ENCODE measurements at places on chromosomes 5 and 9.

- H3K27me3 ChIP-seq: peaks cover 30% of the 10 kb centered on the region
- H3K4me1 ChIP-seq: no peaks in the 10 kb centered on the region
- H3K36me3 ChIP-seq: no peaks in the 10 kb centered on the region
Measured at GRCh38 chr5:135255461-135256178, 143.4 kb downstream of the MACROH2A1 start.

DNA sequence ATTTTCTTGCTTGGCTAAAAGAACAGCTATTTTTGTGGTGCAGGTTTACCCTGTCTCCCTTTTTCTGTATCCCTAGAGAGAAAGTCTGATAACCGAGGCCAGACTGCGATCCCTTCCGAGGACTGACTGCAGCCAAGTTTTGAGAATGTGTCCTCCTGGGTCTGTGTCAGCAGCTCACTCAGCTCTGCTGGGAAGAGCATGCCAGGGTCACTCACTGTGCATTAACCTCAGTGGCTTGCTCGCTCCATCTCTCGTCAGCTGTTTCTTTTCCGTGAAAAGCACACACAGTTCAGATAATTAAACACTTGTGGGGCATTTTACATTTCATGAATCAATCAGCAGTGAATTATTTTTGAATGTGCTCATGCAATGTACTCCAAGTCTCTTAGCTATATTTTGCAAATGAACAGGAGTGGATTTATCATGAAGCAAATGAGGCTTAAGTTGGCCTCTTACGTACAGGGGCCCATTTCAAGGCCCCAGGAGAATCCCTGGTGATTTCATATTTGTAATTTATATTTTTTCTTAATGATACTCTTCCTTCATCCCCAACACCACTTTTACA, 252.1 kb downstream of the SMARCA2 start:
- no peak for DNase-seq
- no peak overlapping the region for H3K4me3 ChIP-seq
- H3K36me3 ChIP-seq: no peaks in the 10 kb centered on the region
- peaks cover 14% of the 10 kb centered on the region for H3K27me3 ChIP-seq

- peaks cover 17% of the 10 kb centered on the region for H3K27me3 ChIP-seq
- H3K4me1 ChIP-seq: peaks cover 7% of the 10 kb centered on the region
- no peaks in the 10 kb centered on the region for H3K36me3 ChIP-seq
- H3K4me3 ChIP-seq: no peak overlapping the region
- no peak overlapping the region for H3K27ac ChIP-seq
Measured at GRCh38 chr5:172443441-172444109, 10.8 kb downstream of the SH3PXD2B start.

GRCh38 chr9:74358959-74359358, 138.2 kb upstream of the RORB start:
- H3K36me3 ChIP-seq: no peaks in the 10 kb centered on the region
- no peak overlapping the region for H3K27ac ChIP-seq
- H3K4me3 ChIP-seq: no peak overlapping the region
- DNase-seq: no peak
- H3K27me3 ChIP-seq: no peaks in the 10 kb centered on the region

- no peak overlapping the region for H3K4me3 ChIP-seq
- no peaks in the 10 kb centered on the region for H3K36me3 ChIP-seq
- peaks cover 3% of the 10 kb centered on the region for H3K27me3 ChIP-seq
Measured at GRCh38 chr5:171709930-171710329, 75.7 kb upstream of the SMIM23 start.

DNA sequence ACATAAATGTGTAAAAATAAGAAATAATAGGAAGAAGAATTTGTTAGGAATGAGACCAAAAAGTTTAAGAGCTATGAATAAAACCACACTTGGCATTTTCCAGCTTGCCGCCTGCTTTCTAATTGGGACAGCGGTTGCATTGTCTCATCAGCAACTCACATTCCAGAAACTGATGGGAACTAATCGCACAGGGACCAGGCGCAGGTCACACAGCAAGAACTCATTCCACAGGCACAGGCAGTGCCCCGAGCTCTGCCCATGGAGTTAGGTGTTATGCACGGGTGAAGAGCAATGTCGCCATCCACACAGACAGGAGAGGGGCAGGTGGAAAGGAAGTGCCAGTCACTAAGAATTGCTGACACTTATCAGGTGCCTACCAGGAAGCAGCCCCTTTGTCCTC, 279.9 kb downstream of the NSG2 start:
- no peaks in the 10 kb centered on the region for H3K36me3 ChIP-seq
- peaks cover 4% of the 10 kb centered on the region for H3K27me3 ChIP-seq
- no peak overlapping the region for H3K4me3 ChIP-seq
- H3K27ac ChIP-seq: no peak overlapping the region

GRCh38 chr9:136276716-136277115, 27.2 kb downstream of the CCDC187 start:
- no peaks in the 10 kb centered on the region for H3K36me3 ChIP-seq
- no peak for DNase-seq
- no peak overlapping the region for H3K4me3 ChIP-seq
- no peak overlapping the region for H3K27ac ChIP-seq
- H3K27me3 ChIP-seq: no peaks in the 10 kb centered on the region

- no peaks in the 10 kb centered on the region for H3K27me3 ChIP-seq
- DNase-seq: no peak
- H3K36me3 ChIP-seq: no peaks in the 10 kb centered on the region
- no peak overlapping the region for H3K27ac ChIP-seq
Measured at GRCh38 chr9:73536403-73536802, 384.7 kb downstream of the ANXA1 start.

DNA sequence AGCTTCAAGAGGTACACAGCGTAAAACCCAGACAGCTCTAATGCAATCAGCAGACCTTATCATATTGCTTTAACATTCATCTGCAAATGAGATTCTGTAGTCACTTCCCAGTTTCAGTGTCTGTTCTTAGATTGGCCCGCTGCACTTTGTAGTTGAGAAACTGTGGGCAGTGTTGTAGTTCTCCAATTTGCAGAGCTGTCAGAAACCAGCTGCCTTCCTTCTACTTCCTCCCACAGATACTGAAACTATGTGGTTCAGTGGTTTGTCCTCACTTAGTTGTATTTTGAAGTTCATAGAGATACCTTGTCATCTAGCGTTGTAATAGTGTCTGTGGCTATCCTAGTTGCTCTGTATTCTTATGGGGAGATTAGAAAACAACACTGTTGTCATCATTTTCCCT, 39.6 kb upstream of the TRIM36 start:
- H3K4me1 ChIP-seq: peaks cover 17% of the 10 kb centered on the region
- DNase-seq: peak; percentile 80
- peaks cover 20% of the 10 kb centered on the region for H3K36me3 ChIP-seq
- peak overlapping the region; percentile 82 for H3K27ac ChIP-seq

DNA sequence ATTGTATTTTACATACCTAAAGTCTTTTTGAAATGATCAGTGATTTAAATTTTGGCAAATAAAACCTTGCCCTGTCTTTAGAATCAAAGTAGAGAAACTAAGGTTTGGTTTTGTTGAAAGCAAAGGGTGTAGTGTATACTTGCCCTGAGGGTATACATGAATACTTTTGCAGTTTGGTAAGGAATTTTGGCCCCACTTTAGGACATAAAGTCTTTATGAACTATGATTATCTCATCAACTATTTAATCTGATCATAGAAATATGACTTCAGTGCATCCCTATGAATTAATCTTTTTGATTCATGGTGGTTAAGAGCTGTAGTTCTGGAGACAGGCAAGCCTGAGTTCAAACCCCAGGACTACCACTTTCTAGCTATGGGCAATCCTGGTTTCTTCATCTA, 17.7 kb downstream of the RAD1 start:
- no peak for DNase-seq
- H3K27me3 ChIP-seq: no peaks in the 10 kb centered on the region
- H3K27ac ChIP-seq: no peak overlapping the region
- no peaks in the 10 kb centered on the region for H3K4me1 ChIP-seq
- no peak overlapping the region for H3K4me3 ChIP-seq
- H3K36me3 ChIP-seq: no peaks in the 10 kb centered on the region

- DNase-seq: no peak
- H3K4me3 ChIP-seq: no peak overlapping the region
- peaks cover 2% of the 10 kb centered on the region for H3K27me3 ChIP-seq
- peaks cover 40% of the 10 kb centered on the region for H3K4me1 ChIP-seq
- H3K36me3 ChIP-seq: no peaks in the 10 kb centered on the region
- H3K27ac ChIP-seq: no peak overlapping the region
Measured at GRCh38 chr9:120937596-120937995, 11.0 kb upstream of the TRAF1 start.

DNA sequence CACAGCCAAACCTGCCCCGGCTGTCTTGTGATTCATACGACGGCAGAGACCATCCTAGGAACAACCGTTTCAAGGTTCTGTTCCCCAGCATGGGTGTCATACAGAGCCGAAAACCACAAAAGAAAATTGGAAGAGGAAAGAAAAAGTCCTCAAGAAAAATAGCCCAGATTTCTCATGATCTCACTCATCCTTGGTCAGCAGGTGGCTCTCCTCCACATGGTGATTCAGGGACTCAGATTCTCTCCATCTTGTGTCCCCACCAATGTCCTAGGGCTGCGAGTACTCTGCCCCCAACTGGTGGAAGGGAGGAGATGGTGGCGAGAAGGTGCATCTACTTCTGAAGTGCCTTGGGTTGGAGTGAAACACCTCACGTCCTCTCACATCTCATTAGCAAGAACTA, 25.6 kb downstream of the PDZD2 start:
- no peaks in the 10 kb centered on the region for H3K27me3 ChIP-seq
- no peak overlapping the region for H3K27ac ChIP-seq
- H3K4me3 ChIP-seq: no peak overlapping the region
- DNase-seq: no peak

GRCh38 chr5:54671111-54671531, 153.6 kb downstream of the SNX18 start:
- H3K27me3 ChIP-seq: no peaks in the 10 kb centered on the region
- no peak for DNase-seq
- H3K36me3 ChIP-seq: peaks cover 23% of the 10 kb centered on the region
- H3K4me1 ChIP-seq: peaks cover 58% of the 10 kb centered on the region

DNA sequence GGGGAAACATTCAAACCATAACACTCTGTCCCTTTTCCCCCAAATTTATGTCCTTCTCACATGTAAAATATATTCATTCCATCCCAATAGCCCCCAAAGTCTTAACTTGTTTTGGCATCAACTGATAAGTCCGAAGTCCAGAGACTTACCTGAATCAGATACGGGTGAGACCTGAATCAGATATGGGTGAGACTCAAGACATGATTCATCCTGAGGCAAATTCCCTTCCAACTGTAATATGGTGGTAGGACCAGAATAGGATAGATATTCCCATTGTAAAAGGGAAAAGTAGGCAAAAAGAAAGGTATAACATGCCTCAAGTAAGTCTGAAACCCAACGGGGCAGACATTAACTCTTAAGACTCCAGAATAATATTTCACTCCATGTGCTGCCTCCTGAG, 115.6 kb upstream of the CKMT2 start:
- no peak overlapping the region for H3K4me3 ChIP-seq
- no peak for DNase-seq
- peaks cover 8% of the 10 kb centered on the region for H3K36me3 ChIP-seq
- no peaks in the 10 kb centered on the region for H3K27me3 ChIP-seq
- H3K27ac ChIP-seq: no peak overlapping the region

GRCh38 chr9:114861922-114862605, 56.2 kb upstream of the TNFSF15 start:
- H3K27me3 ChIP-seq: peaks cover 41% of the 10 kb centered on the region
- DNase-seq: no peak
- H3K27ac ChIP-seq: no peak overlapping the region
- H3K4me3 ChIP-seq: no peak overlapping the region
- no peaks in the 10 kb centered on the region for H3K36me3 ChIP-seq

- H3K27me3 ChIP-seq: no peaks in the 10 kb centered on the region
- no peaks in the 10 kb centered on the region for H3K4me1 ChIP-seq
- no peak overlapping the region for H3K4me3 ChIP-seq
- no peak for DNase-seq
Measured at GRCh38 chr5:1468247-1468612, 23.0 kb upstream of the SLC6A3 start.

DNA sequence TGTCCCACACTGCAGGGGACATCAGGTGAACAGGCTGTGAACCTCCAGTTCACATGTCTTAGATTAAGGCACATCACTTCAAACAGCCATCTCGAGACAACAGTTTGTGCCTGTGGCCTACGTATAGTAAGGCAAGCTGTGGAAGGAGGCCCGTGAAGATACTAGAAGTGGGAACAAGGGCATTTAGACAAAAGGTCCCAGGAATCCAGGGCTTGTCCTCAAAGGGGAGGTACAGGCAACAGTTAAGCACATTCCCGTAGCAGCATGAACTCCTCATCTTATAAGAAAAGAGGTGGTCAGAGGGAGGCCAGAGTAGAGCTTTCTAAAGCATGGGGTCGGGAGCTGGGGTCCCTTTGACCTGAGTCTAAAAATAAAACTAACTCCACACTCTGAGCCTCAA, 122.5 kb upstream of the TRPM3 start:
- no peaks in the 10 kb centered on the region for H3K4me1 ChIP-seq
- no peak overlapping the region for H3K4me3 ChIP-seq
- no peak for DNase-seq
- no peaks in the 10 kb centered on the region for H3K27me3 ChIP-seq

DNA sequence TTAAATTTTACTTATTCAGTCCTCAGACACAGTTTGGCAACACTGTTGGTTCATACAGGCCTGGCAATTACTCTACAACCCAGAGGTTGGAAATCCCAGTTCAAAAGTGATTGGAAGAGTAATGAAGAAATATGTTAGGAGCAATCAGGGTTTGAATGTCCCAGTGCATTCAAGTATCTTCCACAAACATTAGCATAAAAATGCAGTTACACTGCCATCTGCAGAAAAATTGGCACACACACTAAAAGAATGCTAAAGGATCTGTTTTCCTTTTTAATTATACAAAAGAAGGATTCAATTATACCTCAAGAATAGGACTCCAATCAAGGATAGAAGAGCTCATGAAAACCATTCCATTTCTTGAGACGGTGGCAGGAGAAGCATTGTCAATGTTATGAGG, 130.2 kb downstream of the DNAH5 start:
- no peak for DNase-seq
- H3K4me3 ChIP-seq: no peak overlapping the region
- no peak overlapping the region for H3K27ac ChIP-seq
- no peaks in the 10 kb centered on the region for H3K36me3 ChIP-seq
- no peaks in the 10 kb centered on the region for H3K4me1 ChIP-seq

- H3K4me1 ChIP-seq: no peaks in the 10 kb centered on the region
- no peak overlapping the region for H3K27ac ChIP-seq
- no peak for DNase-seq
Measured at GRCh38 chr9:101512116-101512515, 21.5 kb upstream of the RNF20 start.

GRCh38 chr9:19223724-19224123, 6.8 kb upstream of the DENND4C start:
- H3K4me1 ChIP-seq: no peaks in the 10 kb centered on the region
- H3K4me3 ChIP-seq: no peak overlapping the region
- no peak overlapping the region for H3K27ac ChIP-seq
- H3K36me3 ChIP-seq: no peaks in the 10 kb centered on the region
- peaks cover 2% of the 10 kb centered on the region for H3K27me3 ChIP-seq

DNA sequence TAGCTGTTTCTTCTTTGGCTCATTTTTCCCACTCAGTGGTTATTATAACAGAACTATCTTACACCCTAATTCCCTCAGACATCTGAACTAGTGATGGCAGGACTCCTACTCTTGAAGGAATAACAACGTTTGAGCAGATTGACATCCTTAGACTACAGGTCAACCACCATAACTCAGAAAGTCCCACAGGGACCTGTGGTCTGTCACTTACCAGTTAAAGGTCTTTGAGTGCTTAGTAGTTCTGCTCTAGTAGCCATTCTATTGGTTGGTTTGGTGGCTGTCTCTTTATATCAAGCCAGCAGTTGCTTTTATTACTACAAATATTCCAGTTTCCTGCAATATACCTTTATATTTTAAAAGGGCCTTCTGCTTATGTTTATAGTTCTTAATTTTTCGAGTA, 67.2 kb upstream of the FCHO2 start:
- no peaks in the 10 kb centered on the region for H3K4me1 ChIP-seq
- no peak for DNase-seq
- no peak overlapping the region for H3K27ac ChIP-seq
- peaks cover 71% of the 10 kb centered on the region for H3K36me3 ChIP-seq
- no peaks in the 10 kb centered on the region for H3K27me3 ChIP-seq

Data from T-helper 2 cell treated with Interferon-gamma antibody and Interleukin-4, amounts not matched to agents 5 μg/mL and 100 μg/mL, for 36 hours (primary cell).